ENCODE measurements at places on chromosomes 12 and 14.

DNA sequence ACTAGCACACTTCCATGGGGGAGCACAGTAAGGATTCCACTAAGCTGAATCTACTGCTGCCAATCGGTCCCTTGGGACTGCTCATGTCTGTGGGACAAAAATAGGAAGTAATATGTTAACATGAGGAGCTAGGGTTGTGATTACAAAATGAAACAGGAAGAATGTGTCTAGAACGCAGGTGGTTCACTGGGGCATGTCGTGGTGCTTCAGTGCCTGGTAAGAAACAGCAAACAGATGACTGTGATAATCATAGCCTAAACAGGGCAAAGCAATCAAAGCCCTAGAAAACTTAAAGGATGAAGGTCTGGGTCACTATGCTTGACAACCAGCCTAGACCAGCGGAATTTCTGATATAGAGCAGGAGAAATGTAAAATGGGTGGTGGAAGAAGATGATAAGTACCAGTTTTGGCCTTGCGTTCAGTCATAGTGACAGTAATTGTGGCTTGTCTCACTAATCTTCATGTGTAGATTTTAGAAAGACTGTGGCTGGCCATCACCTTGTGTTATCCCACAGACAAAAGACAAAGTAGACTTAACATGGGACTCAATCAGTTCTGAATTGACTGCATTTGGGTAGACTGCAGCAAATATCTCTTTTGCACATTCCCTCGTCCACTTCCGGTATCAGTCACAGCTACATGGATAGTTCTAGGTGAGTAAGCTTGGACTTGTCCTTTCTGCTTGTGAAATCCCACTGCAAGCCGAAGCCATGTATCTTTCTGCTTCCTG is 51.4 kb downstream of the WASHC3 start:
- no peak for DNase-seq

- no peak for DNase-seq
Observed at GRCh38 chr12:104292872-104293794, 10.4 kb upstream of the EID3 start.

DNA sequence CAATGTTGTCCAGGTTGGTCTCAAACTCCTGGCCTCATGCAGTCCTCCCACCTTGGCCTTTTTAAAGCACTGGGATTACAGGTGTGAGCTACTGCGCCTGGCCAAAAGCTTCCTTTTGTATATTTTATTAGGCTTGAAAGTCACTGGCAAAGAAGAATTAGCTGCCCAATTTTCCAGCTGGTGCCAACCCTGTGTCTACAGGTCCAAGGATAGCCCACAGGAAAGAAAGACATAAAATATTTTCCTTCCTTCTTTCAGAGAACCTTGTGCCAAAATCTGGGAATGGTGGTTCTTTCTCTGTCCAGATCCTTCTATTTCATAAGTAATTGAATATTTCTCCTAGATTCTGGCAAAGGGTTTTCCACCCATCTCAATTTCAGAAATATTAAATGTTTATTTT is 84.1 kb downstream of the NUMB start:
- DNase-seq = no peak

- DNase-seq = no peak
Observed at GRCh38 chr12:122363782-122364181, 58.7 kb downstream of the CLIP1 start.

GRCh38 chr14:58272588-58273372 is 25.6 kb upstream of the ARID4A start:
- no peak for DNase-seq

GRCh38 chr12:2076728-2077127 is 23.9 kb downstream of the CACNA1C start:
- no peak for DNase-seq

- DNase-seq = no peak
Observed at GRCh38 chr14:89401761-89402160, 15.3 kb downstream of the FOXN3 start.

DNA sequence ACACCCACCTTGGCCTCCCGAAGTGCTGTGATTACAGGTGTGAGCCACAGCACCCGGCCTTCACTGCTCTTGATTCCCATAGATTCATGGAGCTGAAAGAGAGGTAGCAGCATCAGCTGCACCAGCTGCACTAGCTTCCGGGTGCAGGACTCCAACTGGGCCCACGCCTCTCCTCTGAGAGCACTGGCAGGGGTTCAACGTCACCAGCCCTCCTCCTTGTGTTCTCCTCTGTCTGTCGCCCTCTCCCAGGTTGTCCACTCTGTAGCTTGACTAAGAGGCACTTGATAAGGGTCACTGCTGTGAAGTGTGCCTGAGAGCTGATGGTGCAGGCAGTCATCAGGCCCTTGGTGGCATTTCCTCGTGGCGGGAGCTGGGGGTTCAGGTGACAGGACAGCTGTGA is 28.3 kb downstream of the MLXIP start:
- no peak for DNase-seq

- DNase-seq = peak; percentile 50
Observed at GRCh38 chr12:57604454-57604991, at the start of gene DTX3. DTX3 (plus strand) TSS chr12:57604824; CDS start chr12:57606518, 1,694 bp downstream.
